ENCODE measurements at places on chromosomes 11 and 22.

GRCh38 chr22:43273902-43274484 lies 69.2 kb downstream of the SCUBE1 start:
- peak; percentile 66 for DNase-seq

DNA sequence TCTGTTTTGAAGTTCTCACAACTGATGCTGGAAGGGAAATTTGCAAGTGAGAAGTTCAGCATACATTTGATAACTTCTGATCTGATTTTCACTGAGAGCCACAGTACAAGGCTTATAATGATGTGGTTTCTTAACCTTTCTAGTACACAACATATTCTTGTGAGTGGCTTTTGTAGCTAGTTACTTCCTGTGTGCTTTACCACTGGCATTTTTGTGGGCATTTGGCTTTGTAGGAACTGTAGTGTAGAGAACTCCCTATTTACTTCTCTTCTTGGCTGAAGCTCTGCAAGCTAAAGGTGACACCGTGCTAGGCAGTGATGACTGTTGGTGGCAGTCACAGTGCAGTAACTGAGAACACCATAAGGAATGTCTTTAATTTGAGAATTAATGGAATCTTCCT lies 14.9 kb downstream of the USP47 start:
- DNase-seq = no peak

DNA sequence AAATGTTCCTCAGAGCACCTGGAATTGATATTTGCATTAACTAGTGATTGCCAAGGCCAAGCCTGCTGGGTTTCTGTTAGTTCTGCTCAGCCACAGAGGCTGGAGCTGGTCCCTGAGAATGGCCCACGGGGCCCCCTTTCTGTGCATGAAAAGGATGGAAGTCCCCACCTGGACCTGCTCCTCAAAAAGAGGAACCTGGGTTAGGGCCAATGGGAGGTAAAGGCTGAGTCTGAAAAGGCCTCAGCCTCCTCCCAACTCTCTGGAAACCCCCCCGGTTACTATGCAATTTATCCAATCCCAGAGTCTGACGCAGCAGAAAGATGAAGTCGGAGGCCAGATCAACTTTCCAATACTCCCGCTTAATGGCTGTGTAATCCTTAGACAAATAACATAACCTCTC lies 6.8 kb upstream of the CREB3L1 start:
- DNase-seq = no peak

DNA sequence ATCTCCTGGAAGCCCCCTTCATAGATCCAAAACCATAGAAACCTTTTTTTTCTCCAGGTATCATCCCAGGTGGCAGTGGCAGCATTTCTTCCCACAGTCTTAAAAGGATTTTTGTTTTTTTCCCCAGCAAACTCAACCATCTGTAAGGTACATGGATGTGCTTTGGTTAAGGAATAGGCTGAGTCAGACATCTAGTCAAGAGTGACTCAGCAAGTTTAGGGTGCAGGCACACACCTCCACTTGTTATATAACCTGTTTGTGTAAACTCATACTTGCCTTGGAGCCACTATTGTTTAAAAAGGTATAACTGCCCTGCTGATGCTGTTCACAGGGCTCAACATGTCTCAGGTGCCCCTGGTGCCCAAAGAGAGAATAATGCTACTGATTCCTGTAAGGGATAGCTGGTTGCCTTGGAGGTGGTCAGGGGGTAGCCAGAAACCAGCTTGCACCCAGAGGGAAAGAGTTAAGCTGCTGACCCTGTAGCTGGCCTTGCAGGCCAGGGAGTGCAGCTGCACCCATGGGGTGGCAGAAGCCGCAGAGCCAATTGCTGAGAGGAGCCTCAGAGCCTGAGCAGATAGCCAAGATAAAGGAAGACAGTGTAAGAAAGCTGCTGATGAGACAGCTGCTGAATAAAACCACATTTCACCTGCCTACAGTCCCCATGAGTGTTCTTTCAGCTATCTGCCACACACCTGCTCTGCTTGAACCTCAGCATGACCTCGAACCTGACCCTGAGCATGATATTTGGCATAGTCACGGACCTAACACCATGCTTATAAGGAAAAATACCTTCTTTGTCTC lies 1726.1 kb upstream of the RAG2 start:
- DNase-seq = no peak

DNA sequence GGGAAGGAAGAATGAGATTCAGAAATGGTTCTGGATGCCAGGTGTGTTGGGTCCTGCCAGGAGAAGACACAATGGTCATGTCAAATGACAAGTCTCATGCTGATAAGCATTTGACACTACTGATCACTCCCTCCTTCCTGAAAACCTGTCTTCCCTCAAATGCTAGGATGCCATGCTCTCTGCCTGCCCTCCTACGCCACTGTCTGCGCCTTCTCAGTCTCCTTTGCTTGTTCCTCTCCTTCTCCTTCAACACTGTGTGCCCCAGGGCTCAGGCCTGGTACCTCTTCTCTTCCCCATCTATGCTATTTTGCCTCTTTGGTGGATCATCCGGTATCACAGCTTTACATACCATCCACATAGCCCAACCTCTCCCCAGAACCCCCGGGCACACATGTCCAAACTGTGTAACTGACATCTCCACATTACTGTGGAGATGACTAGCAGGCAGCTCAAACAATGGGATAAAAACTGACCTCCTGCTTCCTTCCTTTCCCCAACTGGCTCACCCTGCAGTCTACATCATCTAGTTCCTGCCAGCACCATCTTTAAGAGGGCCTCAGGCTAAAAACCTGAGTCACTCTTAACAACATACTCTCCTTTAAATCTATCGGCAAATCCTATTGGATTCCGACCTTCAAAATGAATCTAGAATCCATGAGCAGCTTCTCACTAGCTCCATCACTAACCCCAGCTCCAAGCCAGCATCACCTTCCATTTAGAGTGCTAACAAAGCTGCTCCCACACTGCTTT lies 8.2 kb downstream of the AP1B1 start:
- no peak for DNase-seq

DNA sequence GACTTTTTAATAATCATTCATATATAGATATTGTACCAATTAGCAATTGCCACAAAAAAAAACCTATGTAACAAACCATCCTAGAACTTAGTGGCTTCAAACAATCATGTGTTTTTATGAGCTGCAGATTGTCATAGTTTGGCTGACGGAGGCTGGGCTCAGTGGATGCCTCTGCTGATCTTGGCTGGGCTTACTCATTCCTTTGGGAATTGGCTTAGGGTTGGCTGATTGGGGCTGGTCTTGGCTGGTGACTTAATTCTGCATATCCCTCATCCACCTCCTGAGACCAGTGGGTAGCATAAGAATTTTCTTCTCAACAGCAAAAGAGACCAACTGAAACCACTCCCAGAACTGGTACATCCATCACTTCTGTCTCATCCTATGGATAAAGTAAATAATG lies 57.9 kb upstream of the PHF21B start:
- DNase-seq = no peak
